Vein endothelial cell (primary cell): ENCODE measurements at places on chromosomes 4 and X. TPM values are rescaled to one million over a fixed set of nuclear protein-coding genes. Genes with fewer than 3 reads are reported as not detected.

MAGED4B gene
- 5.2 and 12.4 TPM in 2 replicates for total RNA-seq

TASL gene
- total RNA-seq, result not detected in 2 replicates

HELQ gene
- 13.7 and 15.0 TPM in 2 replicates for total RNA-seq

MAGEA3 gene
- total RNA-seq, result not detected in 2 replicates

ZAR1 gene
- 0.19 TPM in 1 of 2 replicates, not detected in the other for total RNA-seq

GPR34 gene
- not detected in 2 replicates for total RNA-seq

EXOC1L gene
- not detected in 2 replicates for total RNA-seq

SLC25A43 gene
- 16.0 and 20.5 TPM in 2 replicates for total RNA-seq

SASH3 gene
- under 0.01 TPM in 1 of 2 replicates, not detected in the other for total RNA-seq

ARR3 gene
- total RNA-seq, result not detected in 2 replicates

SLC6A14 gene
- total RNA-seq, result not detected in 2 replicates

NSUN7 gene
- total RNA-seq, result not detected in 2 replicates

FDCSP gene
- not detected in 2 replicates for total RNA-seq

NPNT gene
- total RNA-seq, result 0.10 TPM in 1 of 2 replicates, not detected in the other

SPCS3 gene
- 114 and 139 TPM in 2 replicates for total RNA-seq

FAM149A gene
- total RNA-seq, result not detected in 2 replicates

H2BW1 gene
- not detected in 2 replicates for total RNA-seq

RASL11B gene
- not detected in 2 replicates for total RNA-seq

SSX2 gene
- not detected in 2 replicates for total RNA-seq

SMARCA5 gene
- 45.4 and 65.0 TPM in 2 replicates for total RNA-seq

PCDH7 gene
- 1.4 and 4.6 TPM in 2 replicates for total RNA-seq

RNF175 gene
- 0.10 TPM in 1 of 2 replicates, not detected in the other for total RNA-seq
